ENCODE measurements at places on chromosomes 5 and 9. TPM values are rescaled to one million over a fixed set of nuclear protein-coding genes. Genes with fewer than 3 reads are reported as not detected.

GRCh38 chr9:135254176-135255032 is 166.9 kb downstream of the OLFM1 start:
- H3K36me3 ChIP-seq = no peaks in the 10 kb centered on the region
- no peak overlapping the region for H3K27ac ChIP-seq
- DNase-seq = no peak
- no peak overlapping the region for H3K4me3 ChIP-seq

DNA sequence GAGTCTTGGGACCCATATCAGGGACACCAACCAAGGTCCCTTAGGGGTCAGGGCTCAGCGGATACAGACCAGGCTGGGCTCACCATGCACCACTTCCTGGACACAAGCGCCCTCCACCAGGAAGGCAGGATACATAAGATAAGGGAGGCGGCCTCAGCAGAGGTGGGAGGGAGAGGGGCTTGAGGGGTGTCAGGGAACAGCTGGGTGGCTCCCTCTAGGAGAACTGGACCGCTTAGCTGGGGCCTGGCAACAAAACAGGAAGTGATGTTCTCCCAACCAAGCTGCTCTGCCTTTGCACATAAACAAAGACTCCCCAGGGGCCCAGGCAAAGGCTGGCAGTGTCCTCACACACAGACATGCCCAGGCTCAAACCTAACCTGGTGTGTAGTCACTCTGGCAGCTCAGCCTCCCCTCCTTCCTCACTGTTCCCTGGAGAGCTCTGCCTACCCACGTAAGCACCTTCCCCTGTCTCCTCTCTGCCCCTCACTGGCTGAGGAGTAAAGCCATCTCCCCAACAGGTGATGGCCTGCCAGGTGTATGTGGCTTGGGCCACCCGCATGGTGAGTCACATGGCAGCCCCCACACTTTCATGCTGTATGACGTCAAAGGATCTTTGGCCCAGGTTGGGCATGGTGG is 5.8 kb upstream of the BICD2 start:
- peaks cover 2% of the 10 kb centered on the region for H3K27me3 ChIP-seq
- H3K4me3 ChIP-seq = no peak overlapping the region
- peak overlapping the region; percentile 30 for H3K27ac ChIP-seq
- H3K4me1 ChIP-seq = no peaks in the 10 kb centered on the region

The PKD2L2 gene
- polyA plus RNA-seq = not detected

The LECT2 gene
- not detected for polyA plus RNA-seq

The FBXW5 gene
- 262 TPM for polyA plus RNA-seq

The RASGEF1C gene
- 0.40 TPM for polyA plus RNA-seq

- no peaks in the 10 kb centered on the region for H3K27me3 ChIP-seq
- H3K4me3 ChIP-seq = no peak overlapping the region
- DNase-seq = no peak
- H3K4me1 ChIP-seq = no peaks in the 10 kb centered on the region
- H3K27ac ChIP-seq = no peak overlapping the region
These were observed 217.0 kb upstream of the TARS1 start for GRCh38 chr5:33223563-33224284.

The ACTBL2 gene
- polyA plus RNA-seq = not detected

GRCh38 chr5:128498844-128499455 is 39.1 kb downstream of the FBN2 start:
- H3K4me3 ChIP-seq = no peak overlapping the region
- peak; percentile 36 for DNase-seq
- no peak overlapping the region for H3K27ac ChIP-seq
